ENCODE measurements at places on chromosomes 2 and 18. TPM values are rescaled to one million over a fixed set of nuclear protein-coding genes. Genes with fewer than 3 reads are reported as not detected.
A peak's percentile ranks its signal among the peaks of the same experiment; 100 is the strongest.

Gene RAX
- total RNA-seq: not detected

Gene OXER1
- not detected for total RNA-seq

Gene DSG1
- not detected for total RNA-seq

Gene OR6B2
- total RNA-seq: not detected

Gene STON1
- 0.42 TPM for total RNA-seq

Gene MYOM1
- 0.21 TPM for total RNA-seq

Gene TDRD15
- not detected for total RNA-seq

Gene CYRIA
- total RNA-seq: 1.2 TPM

DNA sequence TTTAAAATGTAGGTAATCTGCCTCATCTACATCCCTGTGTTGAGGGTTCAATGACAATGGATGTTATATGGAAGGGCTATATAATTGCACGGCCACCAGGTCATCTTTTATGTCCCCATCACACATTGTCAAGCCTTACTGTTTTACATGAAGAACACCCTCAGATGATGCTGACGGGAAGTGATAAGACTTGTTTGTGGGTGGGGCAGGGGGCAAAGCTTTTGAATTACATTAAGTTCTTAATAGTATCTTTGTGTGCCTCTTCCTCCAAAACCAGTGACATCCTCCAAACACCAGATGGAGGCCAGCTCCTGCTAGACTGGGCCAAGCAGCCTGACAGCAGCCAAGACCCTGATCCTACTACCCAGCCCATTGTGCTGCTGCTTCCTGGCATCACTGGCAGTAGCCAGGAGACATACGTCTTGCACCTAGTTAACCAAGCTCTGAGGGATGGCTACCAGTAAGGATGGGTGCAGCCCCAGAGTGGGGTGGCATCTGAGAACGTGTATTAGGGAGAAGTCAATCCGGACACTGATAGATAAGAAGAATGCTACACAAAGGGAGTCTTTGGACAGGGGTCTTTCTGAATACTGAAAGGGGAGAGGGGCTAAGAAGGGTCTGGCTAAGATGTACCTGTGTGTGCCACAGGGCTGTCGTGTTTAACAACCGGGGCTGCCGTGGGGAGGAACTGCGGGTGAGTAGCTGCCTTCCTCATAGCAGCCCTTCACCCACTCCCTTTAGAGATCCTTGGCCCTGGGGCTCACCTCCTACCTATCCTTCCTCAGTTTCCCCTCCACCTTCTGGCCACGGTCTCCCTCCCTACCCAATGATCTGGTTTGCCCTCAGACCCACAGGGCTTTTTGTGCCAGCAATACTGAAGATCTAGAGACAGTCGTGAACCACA is 5.3 kb downstream of the ABHD1 start:
- no peak overlapping the region for H3K4me3 ChIP-seq
- H3K27ac ChIP-seq: no peak overlapping the region
- H3K27me3 ChIP-seq: no peaks in the 10 kb centered on the region

GRCh38 chr18:22040533-22040932 is 128.9 kb upstream of the GATA6 start:
- H3K4me3 ChIP-seq: no peak overlapping the region
- no peak overlapping the region for H3K27ac ChIP-seq
- H3K4me1 ChIP-seq: no peaks in the 10 kb centered on the region
- no peak for DNase-seq
- H3K36me3 ChIP-seq: no peaks in the 10 kb centered on the region

DNA sequence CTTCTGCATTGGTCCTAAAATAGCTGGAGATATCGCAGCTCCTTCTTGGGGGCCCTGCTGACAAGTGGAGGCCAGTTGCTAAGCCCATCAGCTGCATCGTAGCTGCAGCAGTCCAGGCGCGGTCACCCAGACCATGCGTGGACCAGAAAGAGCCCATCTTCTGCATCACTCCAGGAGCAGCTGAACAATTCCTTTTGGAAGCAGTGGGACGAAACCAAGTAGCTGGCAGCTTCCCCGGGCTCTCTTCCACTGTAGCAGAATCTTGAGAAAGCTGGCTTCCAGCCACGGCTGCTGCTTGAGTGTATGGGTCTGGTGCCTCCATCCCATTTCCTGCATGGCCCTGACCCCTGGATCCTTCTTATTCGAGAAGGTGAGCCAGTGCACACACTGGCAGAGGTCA is 22.2 kb upstream of the CAB39 start:
- peak; percentile 37 for DNase-seq
- peaks cover 5% of the 10 kb centered on the region for H3K36me3 ChIP-seq
- no peak overlapping the region for H3K27ac ChIP-seq
- H3K4me1 ChIP-seq: peaks cover 26% of the 10 kb centered on the region

- H3K4me3 ChIP-seq: no peak overlapping the region
- no peak overlapping the region for H3K27ac ChIP-seq
- H3K27me3 ChIP-seq: peaks cover 29% of the 10 kb centered on the region
- no peaks in the 10 kb centered on the region for H3K36me3 ChIP-seq
Measured at GRCh38 chr2:75637568-75637967, 9.0 kb upstream of the MRPL19 start.

GRCh38 chr2:3505771-3506170 is 13.6 kb downstream of the ADI1 start:
- H3K4me3 ChIP-seq: no peak overlapping the region
- DNase-seq: no peak
- no peaks in the 10 kb centered on the region for H3K27me3 ChIP-seq
- H3K4me1 ChIP-seq: no peaks in the 10 kb centered on the region
- peaks cover 93% of the 10 kb centered on the region for H3K36me3 ChIP-seq

DNA sequence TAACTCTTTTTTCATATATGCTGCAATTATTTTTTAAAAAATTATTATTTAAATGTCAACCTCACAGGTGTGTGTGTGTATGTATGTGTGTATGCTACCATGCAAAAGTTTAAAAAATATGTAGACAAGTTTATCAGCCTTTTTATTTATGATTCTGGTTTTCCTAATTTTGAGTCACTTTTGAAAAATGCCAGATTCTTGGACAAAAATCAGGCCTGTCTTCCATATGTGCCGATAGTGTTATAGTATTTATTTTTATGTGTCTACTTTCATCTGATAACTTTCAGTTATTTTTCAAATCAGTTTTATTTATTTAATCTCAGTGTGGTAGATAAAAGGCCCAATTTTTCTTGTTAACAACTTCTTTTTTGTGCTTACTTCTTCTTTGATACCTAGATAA is 176.2 kb downstream of the RDH14 start:
- DNase-seq: no peak
- H3K4me3 ChIP-seq: no peak overlapping the region
- no peaks in the 10 kb centered on the region for H3K36me3 ChIP-seq
- H3K27ac ChIP-seq: no peak overlapping the region

DNA sequence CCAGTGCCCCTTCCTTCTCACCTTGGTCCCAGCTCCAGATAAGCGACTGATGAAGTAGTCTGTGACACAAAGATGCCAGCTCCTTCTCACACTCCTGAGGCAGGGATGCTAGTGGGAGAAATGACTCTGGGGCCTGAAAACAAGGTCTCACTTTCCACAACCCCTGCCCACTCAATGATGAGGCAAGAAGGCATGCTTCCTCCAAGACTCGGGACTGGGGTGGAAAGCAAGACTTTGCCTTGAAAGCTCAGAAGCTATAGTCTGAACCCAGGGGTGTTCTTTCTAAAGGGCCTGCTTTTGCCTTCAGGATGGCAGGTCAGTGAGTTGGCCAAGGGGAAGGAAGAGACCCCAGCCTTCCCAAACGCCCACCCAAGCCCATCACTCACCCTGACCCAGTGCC is 1.4 kb downstream of the CCDC142 start:
- H3K4me3 ChIP-seq: peak overlapping the region; percentile 85
- H3K36me3 ChIP-seq: peaks cover 18% of the 10 kb centered on the region
- H3K27ac ChIP-seq: peak overlapping the region; percentile 89
- peaks cover 17% of the 10 kb centered on the region for H3K4me1 ChIP-seq
- no peaks in the 10 kb centered on the region for H3K27me3 ChIP-seq
- no peak for DNase-seq

DNA sequence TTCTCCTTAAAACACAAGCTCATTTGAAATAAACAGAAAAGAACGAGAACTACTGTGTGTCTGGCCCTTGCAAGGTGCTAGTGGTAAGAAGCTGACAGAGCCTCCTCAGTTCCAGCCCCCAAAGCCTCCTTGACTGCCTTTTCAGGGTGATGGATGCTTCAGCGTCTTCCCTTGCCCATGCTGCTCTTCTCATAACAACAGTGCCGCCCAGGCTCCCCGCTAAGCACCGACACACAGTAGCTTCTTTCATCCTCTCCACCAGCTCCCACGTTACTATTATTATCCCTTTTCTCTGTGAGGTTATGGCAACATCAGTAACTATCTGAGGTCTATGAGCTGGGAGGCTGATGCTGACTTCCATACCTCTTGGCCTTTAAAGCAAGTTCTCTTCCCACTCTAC is 418.6 kb downstream of the TSN start:
- no peaks in the 10 kb centered on the region for H3K36me3 ChIP-seq
- no peak overlapping the region for H3K27ac ChIP-seq
- H3K4me3 ChIP-seq: no peak overlapping the region
- no peak for DNase-seq
- H3K4me1 ChIP-seq: peaks cover 6% of the 10 kb centered on the region
- no peaks in the 10 kb centered on the region for H3K27me3 ChIP-seq

DNA sequence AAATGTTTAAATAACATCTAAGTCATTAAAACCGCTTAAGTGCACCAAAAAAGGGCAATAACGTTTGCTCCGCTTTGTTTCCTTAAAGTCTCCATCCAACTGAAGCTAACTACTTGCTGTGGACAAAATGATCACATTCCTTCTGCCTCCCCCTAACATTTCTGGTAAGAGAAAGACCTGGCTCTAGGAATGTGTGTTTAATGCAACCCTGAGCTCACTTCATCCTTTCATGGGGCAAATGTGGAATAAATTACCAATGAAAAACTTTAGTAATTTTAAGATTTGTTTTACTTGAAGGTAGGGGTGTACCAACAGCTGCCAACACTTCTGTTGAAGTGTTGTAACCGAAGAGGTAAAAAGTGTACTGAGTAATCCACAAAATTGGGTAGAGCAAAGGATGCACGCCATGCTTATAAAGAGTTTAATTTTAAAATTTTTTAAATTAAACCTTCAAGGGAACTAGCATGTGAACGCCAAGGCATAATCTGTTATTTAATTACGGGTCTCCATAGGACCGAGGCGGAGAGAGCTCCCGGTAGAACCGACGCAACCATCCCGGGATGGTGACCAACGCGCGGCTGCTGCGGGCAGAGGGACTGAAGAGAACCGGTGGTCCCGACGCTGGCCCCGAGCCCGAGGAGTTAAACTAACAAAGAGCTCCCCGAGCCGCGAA is 1.1 kb downstream of the HNRNPLL start:
- peaks cover 27% of the 10 kb centered on the region for H3K4me1 ChIP-seq
- H3K36me3 ChIP-seq: peaks cover 1% of the 10 kb centered on the region
- peak; percentile 43 for DNase-seq
- H3K27me3 ChIP-seq: no peaks in the 10 kb centered on the region
- peak overlapping the region; percentile 94 for H3K27ac ChIP-seq
- peak overlapping the region; percentile 82 for H3K4me3 ChIP-seq

DNA sequence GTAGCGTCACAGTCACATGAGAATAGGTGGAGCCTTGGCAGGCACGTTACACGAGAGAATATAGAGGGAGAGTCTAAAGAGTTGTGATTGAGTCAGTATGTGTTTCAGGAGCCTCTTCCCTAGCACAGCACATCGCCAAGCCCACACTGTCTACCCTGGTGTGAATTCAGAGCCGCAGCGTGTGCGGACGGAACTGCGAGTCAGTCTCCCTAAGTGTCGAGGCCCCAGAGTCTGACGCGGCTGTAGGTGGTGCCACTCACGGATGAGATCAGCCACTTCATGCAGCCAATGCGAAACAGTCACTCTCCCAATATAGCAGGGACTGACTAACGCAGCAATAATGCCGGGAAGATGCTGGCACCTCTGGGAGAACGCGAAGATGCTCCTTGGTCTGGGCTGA is 587.3 kb upstream of the ID2 start:
- DNase-seq: no peak
- peaks cover 6% of the 10 kb centered on the region for H3K36me3 ChIP-seq
- no peak overlapping the region for H3K4me3 ChIP-seq
- H3K4me1 ChIP-seq: no peaks in the 10 kb centered on the region

GRCh38 chr2:52074130-52074719 is 1042.3 kb upstream of the NRXN1 start:
- no peak overlapping the region for H3K4me3 ChIP-seq
- no peaks in the 10 kb centered on the region for H3K36me3 ChIP-seq
- DNase-seq: no peak
- H3K27ac ChIP-seq: no peak overlapping the region
- no peaks in the 10 kb centered on the region for H3K27me3 ChIP-seq

DNA sequence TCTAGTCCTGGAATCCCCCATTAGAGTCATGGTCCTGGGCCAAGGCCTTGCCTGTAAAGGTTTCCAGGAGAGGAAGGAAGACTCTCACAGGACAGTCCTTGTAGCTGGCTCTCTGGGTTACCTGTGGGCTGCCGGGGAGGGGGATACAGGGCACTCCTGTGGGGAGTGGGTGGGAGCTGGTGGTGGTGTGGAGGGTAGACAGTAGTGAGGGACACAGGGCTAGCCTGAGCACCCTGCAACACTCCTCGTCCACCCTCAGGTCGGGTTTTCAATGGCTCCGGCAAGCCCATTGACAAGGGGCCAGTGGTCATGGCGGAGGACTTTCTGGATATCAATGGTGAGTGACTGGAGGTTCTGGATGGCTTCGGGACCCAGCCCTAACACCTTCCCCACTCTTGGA is 19.7 kb upstream of the ANKRD53 start:
- no peaks in the 10 kb centered on the region for H3K36me3 ChIP-seq
- DNase-seq: no peak
- no peaks in the 10 kb centered on the region for H3K4me1 ChIP-seq
- peaks cover 56% of the 10 kb centered on the region for H3K27me3 ChIP-seq

DNA sequence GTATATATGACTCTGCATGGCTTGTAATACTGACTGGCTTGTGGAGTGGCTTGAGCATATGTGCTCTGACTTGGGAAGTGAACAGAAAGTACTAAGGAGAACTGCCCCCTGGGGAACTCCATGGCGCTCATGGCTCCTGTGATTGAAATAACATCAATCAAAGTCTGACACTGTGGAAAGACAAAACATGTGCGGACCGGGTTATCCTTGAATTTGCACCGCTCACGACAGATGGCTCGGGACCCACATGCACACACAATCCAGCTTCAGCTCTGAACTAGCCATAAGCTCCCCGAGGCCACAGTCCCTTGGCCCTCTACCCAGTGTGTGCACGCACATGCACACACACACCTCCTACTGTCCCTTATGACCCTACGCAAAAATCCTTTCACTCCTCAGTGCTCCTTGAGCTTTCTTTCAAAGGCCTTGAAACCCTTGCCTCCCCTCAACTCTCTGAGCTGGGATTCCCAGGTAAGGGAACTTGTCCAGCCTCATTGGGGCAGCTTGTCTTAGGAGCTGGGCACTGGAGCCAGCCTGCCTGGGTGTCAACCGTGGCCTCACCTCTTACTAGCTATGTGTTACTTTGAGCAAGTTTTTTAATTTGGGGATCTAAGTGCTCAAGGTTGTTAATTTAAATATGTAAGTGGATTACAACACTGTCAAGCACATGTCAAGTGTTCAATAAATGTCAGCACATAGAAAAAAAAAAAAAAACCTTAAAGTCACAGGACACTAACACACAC is 43.6 kb downstream of the MRPS5 start:
- no peaks in the 10 kb centered on the region for H3K4me1 ChIP-seq
- H3K27ac ChIP-seq: no peak overlapping the region
- peaks cover 2% of the 10 kb centered on the region for H3K36me3 ChIP-seq
- no peak for DNase-seq
- peaks cover 12% of the 10 kb centered on the region for H3K27me3 ChIP-seq

GRCh38 chr18:27175914-27176313 is 9.2 kb downstream of the CHST9 start:
- H3K27ac ChIP-seq: no peak overlapping the region
- H3K27me3 ChIP-seq: peaks cover 29% of the 10 kb centered on the region
- no peak for DNase-seq
